AG09309 (cell line): ENCODE measurements at places on chromosomes 6 and 20.

DNA sequence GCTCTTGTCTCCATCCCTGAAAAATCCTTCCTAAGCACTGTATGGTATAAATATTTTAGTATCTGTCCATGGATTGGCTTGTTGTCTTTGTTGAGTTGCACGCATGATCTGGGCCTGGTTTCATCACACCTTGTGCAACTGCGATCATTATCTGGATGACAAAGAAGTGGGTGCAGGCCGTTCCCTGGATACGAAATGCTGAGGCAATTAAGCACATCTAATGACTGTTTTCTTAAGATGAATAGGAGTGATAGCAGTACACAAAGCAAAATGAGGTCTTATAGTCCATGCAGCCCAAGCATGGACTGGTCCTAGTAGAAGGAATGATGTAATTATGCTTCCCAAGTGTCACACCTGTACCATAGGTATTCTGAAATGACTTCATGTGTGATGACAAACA, 47.8 kb downstream of the SLC35D3 start:
- DNase-seq, result no peak

DNA sequence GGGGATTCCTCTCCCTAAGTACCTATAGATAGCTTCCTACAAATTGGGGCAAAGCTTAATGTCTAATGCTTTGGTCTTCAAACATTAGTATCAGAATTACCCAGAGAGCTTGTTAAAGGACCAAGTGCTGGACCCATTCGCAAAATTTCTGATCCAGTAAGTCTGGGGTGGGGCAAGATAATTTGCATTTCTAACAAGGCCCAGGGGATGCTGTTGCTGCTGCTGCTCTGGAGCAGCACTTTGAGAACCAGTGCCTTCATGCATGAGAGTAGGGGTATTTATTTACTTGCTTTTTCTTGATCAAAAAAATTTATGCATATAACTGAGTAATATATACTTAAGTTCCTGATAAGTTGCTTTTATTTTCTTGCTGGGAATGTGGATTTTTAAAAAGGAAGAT, 24.5 kb upstream of the COL19A1 start:
- DNase-seq, result no peak

DNA sequence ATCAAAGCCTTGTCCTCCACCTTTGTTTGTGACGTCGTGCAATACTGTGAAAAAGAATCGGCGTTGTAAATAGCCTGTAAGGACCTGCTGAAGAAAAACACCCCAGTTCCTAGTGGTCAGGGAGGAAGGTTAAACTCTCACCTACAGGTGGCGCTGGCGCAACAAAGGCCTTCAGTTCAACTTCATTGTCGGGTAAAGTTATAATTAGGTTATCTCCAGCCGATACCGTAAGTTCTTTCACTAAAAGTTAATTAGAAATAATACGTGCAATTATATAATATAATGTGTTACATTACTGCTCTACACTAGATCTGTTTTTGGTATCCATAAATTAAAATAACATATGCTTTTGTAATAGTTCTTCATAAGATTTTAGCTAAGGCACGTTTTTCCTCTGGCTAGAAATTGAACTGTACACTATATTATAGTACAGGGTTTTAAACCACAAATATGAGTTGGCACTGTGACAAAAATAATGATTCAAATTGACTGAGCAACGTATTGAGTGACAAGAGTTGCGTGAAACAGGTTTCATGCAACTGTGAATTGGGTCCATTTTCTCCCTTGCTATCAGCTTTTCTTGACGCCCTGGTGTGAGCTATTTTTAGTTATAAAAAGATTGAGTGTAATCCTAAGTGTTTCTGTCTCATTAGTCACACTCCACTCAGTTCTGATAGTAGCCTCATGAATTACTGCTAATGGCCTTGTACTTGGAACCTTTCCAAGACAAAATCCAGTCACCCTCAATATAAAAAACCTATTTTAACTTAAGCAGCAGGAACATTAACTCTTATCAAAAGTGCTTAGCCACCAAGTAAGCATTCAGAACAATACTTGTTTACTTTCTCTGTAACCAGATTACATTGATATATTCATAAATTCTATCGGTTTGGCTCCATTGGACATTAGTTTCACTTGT, 62.3 kb downstream of the KIAA0319 start:
- DNase-seq, result no peak

DNA sequence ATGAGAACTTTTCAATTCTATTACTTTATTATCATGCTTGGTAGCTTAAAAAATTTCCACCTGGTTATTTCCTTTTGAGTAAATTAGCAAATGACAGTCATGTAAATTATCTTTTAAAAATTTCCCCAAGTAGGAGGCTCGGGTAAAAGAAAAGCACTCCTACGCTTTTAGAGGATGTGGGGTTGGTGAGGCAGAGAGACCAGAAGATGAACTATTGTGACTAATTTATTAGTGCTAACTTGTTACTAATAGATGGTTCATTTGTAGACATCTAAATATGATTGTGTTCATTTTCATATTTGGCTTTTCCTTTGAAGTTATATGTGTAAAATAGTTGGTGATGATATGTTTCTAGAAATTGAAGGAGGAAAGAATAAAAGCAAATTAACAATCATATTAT, 27.0 kb downstream of the ZNF292 start:
- no peak for DNase-seq

DNA sequence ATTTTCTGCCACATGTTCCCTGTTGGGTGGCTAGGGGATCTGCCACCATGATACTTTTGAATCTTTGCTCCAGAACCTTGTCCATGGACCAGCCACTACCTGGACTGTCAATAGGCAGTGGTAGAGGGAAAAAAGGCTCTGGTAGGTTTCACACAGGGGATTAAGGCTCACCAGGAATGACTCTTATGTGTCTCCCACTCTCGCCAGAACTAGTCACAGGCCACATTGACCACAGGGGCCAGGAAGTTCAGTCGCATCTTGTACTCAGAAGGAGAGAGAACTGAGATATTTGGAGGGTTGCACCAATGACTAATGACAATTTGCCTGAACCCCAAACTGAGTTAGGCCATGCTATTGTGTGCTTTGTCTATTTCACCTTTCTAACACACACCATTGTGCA, 23.6 kb upstream of the APCDD1L start:
- no peak for DNase-seq

DNA sequence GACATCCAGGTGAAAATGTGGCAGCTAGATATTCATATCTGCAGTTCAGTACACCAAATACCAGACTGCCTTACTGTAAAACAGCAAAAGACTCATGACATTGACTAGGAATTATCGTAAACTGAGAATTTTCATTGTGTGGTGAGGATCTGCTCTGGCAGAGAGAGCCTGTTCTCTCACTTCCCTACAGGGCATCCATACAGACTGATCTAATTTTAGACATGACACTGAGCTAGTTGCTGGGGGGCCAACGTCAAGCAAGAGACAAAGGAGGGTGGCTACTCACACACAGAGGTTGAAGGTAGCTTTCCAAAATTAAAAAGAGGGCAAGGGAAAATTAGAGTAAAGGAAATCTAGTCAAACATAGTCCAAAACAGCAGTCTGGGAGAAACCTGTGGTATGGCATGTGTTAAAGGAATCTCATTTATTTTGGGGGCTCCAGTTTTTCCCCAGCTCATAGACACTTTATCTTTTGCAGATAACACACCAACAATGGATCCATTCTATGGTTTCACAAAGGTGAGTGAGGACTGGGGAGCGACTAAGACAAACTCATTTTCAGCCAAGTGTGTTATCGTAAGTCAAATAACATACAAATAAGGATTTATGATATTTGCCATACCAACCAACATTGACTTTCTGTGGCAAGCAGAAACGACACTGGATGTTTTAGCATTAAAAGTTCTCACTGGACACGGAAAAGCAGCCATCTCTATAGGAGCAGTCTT, 36.6 kb upstream of the NHSL1 start:
- DNase-seq, result no peak

- DNase-seq, result no peak
These were observed 110.3 kb upstream of the BTN3A2 start for GRCh38 chr6:26254724-26255123.

- no peak for DNase-seq
These were observed 46.7 kb downstream of the SLC35D3 start for GRCh38 chr6:136968837-136969236.

- DNase-seq, result no peak
These were observed 67.8 kb downstream of the HUS1B start for GRCh38 chr6:589090-589489.
